NCI-H524 treated with DMSO at 0.1 percent for 48 hours (cell line): ENCODE measurements at places on chromosomes 6 and 20.

- no peak for DNase-seq
These were observed 28.6 kb downstream of the PMEPA1 start for GRCh38 chr20:57680934-57681914.

DNA sequence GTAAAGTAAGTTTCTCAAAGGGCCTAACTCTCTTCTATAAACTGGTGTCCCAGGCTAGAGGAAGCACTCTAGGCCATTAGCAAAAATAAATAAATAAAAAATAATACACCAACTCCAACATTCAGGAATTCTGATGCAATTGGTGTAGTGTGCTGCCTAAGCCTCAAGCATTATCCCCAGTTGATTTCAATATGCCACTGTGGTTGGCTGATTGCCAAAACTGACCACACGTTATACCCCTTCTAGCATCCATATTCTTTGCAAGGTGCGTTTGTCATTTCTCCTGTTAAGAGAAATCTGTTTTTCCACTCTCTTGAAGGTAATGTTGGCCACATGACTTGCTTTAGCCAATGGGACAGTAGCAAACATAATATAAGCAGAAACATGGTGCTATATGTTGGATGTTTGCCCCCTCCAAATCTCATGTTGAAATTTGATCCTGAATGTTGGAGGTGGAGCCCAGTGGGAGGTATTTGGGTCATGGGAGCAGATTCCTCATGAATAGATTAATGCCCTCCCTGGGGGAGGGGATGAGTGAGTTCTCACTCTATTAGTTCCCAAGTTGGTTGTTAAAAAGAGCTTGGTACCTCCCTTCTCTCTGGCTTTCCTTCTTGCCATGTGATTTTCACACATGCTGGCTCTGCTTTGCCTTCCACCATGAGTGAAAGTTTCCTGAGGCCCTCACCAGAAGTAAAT, 71.9 kb upstream of the PLCB4 start:
- peak; percentile 25 for DNase-seq

- DNase-seq = no peak
These were observed 189.8 kb upstream of the GRIK2 start for GRCh38 chr6:101203664-101204063.

GRCh38 chr20:46214824-46215488, 93.3 kb downstream of the CDH22 start:
- DNase-seq = no peak

DNA sequence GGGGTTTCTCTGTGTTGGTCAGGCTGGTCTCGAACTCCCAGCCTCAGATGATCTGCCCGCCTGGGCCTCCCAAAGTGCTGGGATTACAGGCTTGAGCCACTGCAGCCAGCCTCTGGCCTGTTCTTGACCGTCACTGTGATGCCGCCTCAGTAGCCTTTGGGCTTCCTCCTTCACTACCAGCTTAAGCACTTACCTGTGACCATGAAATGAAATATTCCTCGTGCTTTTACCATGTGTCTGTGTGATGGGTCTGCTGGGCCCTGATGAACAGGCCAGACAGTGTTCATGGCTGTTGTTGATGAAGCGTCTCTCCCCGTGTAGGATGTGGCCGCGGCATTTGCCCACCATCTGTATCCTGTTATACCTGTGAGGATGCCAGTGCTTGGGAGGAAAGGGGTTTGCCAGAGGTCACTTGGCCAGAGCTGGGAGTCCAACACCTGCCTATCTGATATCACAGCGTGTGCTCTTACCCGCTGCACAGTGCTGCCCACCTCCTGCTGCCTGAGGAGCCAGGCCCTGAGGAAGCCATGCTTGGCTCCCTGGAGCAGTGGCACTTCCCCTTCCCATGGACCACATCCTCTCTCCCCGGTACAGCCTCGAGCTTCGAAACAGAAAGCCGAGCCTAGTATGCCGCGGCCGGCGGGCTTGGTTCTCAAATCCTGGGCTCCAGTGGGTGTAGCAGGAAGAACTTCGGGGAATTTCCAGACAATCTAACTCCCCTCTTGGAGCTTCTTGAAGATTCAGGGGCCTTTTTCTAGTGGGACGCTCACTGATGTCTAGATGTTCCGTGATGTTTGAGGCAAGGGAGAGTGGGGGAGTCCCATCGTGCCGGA, 167.9 kb downstream of the ZDHHC14 start:
- DNase-seq = no peak

- DNase-seq = no peak
These were observed 4.0 kb upstream of the BPI start for GRCh38 chr20:38299963-38300362.

DNA sequence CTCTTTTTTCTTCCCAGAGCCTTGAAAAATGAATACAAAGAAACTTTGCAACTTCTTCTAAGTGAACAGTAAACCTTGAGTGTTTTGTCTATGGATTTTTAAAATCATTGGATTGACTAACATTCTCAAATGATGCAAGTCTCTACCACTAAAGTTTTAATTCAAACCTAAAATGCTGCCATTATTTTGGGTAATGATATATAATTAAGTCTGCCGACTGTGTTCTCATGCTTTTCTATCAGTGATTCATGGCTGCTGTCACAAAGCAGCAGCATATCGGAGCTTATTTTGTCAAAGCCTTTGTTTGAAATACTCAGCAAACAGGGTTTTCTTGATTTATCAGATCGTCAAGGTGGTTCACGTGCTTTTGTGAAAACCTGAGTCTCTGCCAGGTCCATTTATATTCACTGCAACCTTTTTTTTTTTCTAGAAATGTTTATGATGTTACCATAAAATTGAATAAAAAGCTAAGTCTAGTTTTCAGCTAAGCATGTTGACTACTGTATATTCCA, 96.3 kb downstream of the GJA1 start:
- DNase-seq = no peak

- DNase-seq = no peak
These were observed 9.3 kb downstream of the PREX1 start for GRCh38 chr20:48818481-48818987.

DNA sequence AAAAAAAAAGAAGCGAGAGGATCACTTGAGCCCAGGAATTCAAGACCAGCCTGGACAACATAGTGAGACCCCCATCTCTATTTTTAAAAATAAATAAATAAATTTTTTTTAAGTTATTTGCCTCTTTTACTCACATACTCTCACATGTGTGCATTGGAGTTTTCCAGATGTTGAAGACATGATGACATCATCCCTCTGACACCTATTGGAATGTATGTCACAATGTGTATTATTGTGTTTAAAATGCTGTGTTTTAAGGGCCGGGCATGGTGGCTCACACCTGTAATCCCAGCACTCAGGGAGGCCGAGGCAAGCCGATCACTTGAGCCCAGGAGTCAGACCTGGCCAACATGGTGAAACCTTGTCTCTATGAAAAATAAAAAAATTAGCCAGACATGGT, 17.8 kb upstream of the BTN1A1 start:
- DNase-seq = no peak

GRCh38 chr6:20447157-20447556, 45.5 kb downstream of the E2F3 start:
- DNase-seq = no peak

DNA sequence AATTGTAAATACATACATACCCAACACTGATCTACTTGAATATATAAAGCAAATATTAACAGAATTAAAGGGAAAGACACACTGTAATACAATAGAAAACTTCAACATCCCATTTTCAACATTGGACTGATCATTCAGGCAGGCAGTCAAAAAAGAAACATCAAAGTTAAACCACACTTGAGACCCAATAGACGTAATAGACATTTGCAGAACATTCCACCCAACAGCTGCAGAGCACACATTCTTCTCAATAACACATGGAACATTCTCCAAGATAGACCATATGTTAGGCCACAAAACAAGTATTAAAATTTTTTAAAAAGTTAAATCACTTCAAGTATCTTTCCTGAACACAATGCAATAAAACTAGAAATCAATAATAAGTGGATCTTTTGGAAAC, 698.2 kb downstream of the COL12A1 start:
- no peak for DNase-seq

DNA sequence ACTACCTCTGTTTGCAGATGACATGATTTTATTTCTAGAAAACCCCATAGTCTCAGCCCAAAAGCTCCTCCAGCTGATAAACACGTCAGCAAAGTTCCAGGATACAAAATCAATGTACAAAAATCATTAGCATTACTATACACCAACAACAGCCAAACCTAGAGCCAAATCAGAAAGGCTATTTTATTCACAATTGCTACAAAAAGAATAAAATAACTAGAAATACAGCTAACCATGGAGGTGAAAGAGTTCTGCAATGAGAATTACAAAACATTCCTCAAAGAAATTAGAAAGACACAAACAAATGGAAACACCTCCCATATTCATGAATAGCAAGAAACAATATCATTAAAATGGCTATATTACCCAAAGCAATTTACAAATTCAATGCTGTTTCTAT, 65.6 kb upstream of the HTR1E start:
- no peak for DNase-seq

DNA sequence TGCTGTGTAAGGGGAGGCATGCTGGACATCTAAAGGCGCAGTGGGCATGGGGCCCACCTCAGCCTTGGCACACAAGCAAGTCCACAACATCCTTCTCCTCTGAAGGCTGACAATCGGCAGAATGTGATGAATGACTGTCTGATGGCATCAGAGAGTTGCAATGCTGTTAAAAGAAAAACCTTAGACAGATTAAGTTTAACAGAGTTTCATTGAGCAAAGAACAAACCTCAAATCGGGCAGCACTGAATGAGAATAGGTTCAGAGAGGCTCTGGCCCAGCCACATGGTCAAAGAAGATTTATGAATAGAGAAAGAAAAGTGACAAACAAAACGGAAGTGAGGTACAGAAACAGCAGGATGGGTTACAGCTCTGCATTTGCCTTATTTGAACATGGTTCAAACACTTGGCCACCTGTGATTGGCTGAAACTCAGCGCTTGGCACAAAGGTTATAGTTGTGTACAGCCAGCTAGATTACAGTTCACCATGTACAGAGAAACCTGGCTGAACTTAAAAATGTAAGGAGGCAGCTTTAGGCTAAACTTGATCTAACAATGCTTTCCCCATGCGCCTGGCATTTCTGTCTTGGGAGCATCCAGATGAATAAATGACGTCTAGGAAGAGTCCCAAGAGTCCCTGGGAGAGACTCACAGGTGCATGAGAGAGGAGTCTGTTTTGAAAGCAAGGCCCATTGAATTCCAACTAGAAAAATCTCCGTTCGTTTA, 98.3 kb upstream of the IYD start:
- no peak for DNase-seq

- no peak for DNase-seq
These were observed 272.4 kb upstream of the EXOC2 start for GRCh38 chr6:965343-965742.

- no peak for DNase-seq
These were observed 13.6 kb downstream of the HEBP2 start for GRCh38 chr6:138417493-138418117.

DNA sequence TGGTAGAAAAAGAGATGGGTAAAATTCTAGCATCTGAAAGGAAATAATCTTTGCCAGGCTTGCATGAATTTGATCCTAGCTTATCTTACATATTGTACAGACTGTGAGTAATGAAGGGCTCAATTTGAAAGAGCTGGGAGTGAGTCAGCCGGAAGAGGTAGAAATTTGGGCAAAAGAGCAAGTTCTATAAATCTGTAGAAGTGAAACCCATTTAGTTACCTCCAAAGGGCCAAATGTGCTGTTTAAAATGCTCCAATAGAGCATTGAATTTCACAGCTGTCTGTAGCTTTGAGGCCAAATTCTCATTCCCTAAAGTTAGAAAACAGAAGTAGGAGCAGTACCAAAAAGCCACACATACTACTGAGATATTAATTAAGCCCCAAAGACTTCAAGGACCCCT, 466.1 kb downstream of the BTBD3 start:
- no peak for DNase-seq

DNA sequence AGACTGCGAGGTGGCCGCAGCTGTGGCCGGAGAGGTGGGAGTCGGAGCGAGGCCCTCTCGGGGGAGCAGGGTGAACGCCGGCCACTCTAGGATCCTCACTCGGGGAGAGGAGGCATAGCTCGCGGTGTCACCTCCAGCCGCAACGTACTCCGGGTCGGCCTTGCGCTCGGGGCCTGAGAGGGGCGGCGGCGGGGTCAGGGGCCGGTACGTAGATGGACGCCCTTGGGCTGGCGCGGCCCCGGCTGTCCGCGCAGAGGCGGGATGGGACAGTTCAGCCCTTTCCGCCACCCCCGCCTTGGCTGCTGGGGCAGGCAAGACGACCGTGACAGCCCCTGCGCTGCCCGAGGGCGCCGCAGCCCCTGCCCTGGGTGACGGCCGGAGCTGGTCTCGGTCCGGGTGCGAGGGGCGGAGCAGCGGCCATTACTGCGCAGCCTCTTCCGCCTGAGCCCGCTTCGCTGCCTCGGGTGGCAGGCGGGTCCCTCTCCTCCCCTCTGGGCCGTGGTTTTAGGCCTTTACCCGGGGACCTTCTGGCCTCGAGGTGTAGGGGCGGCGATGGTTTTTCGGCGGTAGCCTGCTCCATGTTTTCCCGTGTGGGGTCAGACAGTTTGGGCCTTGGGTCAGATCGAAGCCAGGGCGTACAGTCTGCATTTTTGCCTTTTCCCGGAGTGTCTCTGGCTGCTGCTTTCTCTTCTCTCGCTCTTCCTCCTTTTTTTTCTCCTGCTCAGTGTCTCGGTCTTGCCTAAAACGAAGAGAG, 405 bp downstream of the RNF146 start:
- no peak for DNase-seq

GRCh38 chr6:158514991-158515390, 44.9 kb upstream of the TMEM181 start:
- DNase-seq = no peak

GRCh38 chr20:60224914-60225313, 266.7 kb downstream of the CDH26 start:
- DNase-seq = no peak

DNA sequence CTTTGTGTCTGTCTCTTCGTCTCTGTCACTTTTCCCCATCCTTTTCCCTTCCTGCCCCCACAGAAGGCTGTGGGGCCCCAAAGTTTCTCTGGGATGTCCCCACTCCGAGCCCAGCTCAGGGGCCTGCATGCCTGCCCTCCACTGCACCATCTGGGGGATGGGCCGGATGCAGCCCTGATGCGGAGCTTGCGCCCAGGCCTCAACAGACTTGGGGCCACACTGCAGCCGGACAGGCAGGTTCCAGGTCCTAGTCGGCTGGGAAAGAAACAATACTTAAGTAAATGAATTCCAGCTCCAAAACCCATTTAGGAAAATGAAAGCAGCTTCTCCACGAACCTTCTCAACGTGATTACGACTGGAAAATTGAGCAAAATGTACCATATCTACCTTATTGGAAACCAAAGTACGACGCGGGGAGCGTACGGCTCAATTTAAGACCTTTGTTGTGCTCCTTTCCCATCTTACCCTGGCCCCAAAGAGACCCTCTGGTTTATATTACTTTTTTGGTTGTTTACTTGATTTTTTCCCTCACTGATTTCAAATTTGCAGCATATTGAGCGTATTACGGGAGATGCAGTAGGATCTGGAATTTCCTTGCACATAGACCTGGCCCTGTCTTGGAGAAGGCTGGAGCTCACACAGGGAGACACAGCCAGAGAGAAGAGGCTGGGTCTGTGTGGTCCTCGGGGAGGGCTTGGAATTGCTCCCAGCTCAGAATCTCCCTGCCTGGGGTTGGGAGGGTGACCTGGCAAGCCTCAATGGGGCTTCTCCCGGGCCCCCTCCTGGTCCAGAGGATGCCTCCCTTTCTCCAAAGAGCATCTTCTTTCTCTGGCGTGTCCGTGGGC, 8.0 kb downstream of the FOXC1 start:
- no peak for DNase-seq

- no peak for DNase-seq
These were observed 104.9 kb downstream of the CENPW start for GRCh38 chr6:126444659-126445273.

- no peak for DNase-seq
These were observed 48.9 kb upstream of the TFAP2A start for GRCh38 chr6:10463491-10464481.

- DNase-seq = no peak
These were observed 559.1 kb upstream of the JAG1 start for GRCh38 chr20:11232896-11233295.

- no peak for DNase-seq
These were observed 260.9 kb upstream of the SOX4 start for GRCh38 chr6:21332660-21333059.
